Hematopoietic multipotent progenitor cell treated with erythropoietin and hydrocortisone succinate and interleukin-3 and kit ligand, for 17 days (in vitro differentiated cells): ENCODE measurements at places on chromosomes 12 and 14.
A peak's percentile ranks its signal among the peaks of the same experiment; 100 is the strongest.

- DNase-seq: no peak
Observed at GRCh38 chr14:61385002-61385685, 63.8 kb downstream of the PRKCH start.

DNA sequence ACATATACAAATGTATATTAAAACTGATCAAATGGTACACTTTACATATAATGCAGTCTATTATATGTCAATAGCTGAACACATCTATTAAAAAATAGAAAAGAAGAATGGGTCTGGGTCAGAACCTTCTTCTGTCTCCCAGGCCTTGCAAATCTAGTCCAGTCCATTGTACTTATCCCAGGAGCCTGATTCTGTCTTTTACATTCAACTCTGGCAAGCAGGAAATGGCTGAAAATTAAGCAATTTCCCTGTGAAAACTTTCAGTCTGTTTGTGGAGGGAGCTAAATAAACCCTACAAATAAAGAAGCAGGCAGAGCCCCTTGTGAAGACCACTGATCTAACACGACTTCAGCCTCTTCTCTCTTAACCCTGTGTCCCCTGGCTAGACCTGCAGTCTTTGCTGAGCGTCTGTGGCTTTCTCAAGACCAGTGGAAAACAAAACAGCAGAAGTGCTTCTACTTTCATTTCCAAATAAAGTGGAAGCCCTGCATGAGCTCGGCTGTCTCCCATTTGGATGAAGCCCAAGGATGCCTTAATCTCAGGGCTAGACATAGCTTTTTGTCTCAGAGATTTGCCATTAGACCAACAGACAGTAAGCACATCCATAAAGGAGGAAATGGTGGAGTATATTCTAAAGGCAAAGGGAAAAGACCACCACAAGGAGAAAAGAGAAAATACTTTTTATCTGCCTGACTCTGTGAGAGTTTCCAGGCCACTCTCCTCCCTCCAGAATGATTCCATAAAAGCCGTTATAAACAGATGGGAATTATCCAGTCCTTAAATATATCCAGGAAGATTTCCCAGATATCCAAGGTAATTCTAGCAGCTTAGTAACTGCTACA lies 48.2 kb downstream of the CRACR2A start:
- DNase-seq: no peak

DNA sequence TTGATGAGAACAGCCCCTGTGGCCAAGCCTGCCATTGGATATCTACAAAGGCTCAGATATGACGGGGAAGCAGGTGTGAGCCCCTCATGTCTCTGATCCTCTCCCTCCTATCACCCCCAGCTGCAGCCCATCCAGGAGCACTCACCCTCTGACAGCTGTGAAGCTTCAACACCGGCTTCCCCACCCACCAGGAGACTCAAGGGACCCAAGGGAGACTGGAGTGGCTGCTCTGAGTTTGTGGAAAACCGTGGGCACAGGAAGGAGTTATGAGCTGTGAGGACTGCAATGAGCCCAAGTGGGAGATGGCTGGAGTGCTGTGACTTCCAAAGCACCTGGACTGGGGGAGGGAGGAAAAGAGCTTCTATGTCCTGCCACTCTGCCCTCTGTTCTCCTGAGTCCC lies 7.9 kb downstream of the IFI27L2 start:
- no peak for DNase-seq

GRCh38 chr14:72800848-72801370 lies 93.0 kb downstream of the DPF3 start:
- no peak for DNase-seq

GRCh38 chr14:32669391-32669790 lies 269.3 kb upstream of the NPAS3 start:
- no peak for DNase-seq

DNA sequence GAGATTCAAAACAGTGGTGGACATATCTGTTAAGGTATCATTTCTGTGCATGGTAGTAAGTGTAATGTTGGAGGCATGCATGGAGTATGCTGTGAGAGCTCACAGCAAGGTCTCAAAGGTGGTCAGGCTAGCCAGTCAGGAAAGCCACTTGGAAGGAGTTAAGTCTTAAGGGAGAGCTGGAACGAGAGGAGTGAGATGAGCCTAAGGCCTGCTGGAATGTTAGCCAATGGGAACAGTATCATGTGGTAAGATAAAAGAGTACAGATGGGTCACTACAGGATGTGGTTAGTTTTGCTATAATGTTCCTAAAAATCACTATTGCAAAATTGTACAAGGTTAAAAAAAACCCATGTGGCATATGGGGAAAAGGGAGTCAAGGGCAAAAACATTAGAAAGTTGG lies 311.7 kb upstream of the E2F7 start:
- no peak for DNase-seq

GRCh38 chr12:94116191-94116590 lies 32.2 kb upstream of the PLXNC1 start:
- no peak for DNase-seq

DNA sequence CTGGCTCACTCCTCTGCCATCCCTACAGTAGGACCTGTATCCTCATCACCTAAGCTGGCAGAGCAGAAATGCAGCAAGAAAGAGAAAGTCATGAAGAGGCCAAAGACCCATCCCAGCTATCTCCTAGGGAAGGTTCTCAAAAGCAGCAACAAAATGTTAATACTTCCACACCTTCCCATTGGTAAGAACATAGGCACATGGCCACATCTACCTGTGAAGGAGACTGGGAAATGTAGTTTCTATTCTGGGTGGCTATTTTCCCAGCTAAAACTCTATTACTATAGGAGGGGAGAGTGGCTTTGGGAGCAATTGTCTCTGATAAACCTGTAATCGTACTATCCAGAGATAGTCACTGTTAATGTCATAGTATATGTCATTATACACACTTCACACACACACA lies 13.7 kb upstream of the EIF2B2 start:
- no peak for DNase-seq

- no peak for DNase-seq
Observed at GRCh38 chr14:68466491-68466977, 326.3 kb downstream of the ZFP36L1 start.

DNA sequence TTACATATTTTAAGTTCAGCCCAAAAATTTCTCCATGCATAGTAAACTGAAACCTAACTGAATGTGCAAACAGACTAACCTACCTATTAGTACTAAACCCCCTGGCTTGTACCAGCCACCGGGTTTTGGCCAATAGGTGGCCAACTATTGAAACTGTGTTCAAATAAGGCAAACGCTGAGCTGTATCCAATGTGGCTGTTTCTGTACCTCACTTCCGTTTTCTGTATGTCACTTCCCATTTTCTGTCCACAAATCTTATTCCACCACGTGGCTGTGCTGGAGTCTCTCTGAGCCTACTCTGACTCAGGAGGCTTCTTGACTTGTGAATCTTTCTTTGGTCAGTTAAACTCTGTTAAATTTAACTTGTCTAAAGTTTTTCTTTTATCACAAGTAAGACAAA lies 6.0 kb upstream of the FBXO34 start:
- no peak for DNase-seq

GRCh38 chr12:128684352-128684751 lies 139.4 kb downstream of the SLC15A4 start:
- DNase-seq: no peak

- peak; percentile 71 for DNase-seq
Observed at GRCh38 chr14:74018174-74018585, 908 bp downstream of the ENTPD5 start.

GRCh38 chr12:109946505-109946904 lies 46.4 kb downstream of the TCHP start:
- no peak for DNase-seq

GRCh38 chr14:69625299-69626131 lies 14.1 kb downstream of the SUSD6 start:
- DNase-seq: peak; percentile 38

- no peak for DNase-seq
Observed at GRCh38 chr12:60172266-60173211, 576.7 kb downstream of the SLC16A7 start.

DNA sequence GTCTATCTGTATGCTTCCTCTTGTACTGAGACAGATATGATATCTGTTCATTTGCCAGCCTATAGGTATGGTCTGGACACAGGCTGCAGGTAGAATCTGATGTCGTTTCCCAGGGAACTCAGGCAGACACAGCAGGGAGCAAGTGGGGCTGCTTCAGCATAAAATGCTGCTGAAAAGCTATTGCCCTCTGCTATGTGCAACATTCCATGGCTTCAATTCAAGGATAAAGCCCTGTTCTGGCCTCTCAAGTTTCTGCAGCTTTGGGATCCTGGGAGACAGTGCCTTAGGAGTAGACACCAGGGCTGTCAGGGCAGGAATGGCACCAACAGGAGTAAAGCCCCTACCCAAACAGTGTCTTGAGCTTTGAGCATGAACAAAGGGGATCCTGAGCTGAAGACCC lies 173.5 kb downstream of the SLC41A2 start:
- no peak for DNase-seq

DNA sequence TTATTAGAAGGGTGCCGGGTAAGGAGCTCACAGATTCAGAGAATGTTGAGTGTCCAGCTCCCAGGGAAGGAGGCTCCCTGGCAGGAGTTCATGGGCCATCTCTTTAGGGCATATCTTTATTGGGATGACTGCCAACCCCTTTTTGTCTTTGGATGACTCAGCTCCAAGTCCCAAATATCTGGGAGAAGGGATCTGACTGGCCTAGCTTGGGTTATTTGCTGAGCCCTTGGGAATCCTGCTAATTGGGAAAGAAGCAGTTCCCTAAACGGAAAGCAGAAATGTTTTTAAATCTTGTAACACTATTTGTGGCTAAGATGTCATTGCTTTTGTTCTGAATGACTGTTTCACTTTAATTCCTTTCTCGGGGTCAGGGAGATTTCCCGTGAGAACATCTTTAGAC lies 12.6 kb downstream of the DDX55 start:
- no peak for DNase-seq

DNA sequence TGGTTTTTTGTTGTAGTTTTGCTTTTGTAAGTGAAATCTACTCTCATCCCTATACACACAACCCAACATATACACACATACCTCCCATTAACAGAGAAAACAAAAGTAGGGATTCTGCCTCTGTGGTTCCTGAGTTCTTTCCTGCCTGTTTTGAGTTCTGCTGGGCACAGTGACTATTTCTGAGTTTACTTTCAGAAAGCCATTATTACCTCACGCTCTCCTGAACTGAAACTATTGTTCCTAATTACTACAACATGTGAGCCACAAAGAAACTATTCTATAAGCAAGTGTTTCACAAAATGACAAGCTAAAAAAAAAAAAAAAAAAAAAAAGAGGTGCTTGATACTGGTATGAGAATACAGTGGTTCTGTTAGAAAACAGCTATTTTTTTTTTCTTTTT lies 110.9 kb downstream of the ALG10B start:
- DNase-seq: no peak

GRCh38 chr14:81315341-81315740 lies 84.8 kb downstream of the STON2 start:
- no peak for DNase-seq

- no peak for DNase-seq
Observed at GRCh38 chr12:51871918-51872688, 15.8 kb upstream of the ANKRD33 start.

DNA sequence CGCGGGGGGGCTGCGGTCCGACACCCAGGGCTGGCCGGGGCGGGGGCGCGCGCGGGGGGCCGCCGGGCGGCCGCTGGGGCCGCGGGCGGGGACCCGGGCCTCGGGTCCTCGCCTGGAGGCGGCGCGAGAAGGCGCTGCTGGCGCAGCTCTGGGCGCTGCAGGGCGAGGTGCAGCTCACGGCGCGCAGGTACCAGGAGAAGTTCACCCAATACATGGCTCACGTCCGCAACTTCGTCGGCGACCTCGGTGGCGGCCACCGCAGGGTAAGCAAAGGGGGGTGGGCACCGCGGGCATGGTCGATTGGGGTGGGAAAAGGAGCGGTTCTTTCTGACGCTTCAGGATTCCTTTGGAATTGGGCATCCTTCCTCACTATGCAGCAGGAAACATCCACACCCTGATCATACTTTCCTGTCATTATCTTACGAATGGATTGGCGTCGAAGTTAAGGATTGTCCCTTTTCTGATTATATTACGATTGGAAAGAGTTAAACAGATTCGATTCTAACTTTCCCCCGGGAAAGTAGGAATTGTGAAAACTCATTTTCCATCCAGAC lies 798 bp downstream of the PDZRN4 start:
- DNase-seq: no peak
